HepG2 (cell line): ENCODE measurements at places on chromosomes 5 and 9.

DNA sequence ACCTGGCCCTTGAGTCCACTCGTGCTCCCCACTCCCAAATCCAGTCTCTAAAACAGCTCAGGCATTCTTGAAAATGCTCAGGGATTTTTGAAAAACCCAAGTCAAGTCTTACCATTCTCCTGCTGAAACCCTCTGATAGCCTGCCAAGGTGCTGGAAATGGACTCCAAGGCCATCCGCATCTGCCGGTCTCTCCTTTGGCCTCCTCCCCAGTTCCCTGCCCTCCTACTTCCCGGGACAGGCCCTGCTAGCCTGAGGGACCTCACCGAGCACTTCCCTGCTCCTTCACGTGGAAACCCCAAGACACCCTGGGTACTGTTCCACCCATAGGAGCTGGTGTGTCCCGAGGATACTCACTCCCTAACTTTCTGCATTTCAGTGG, 49.8 kb upstream of the GADD45G start:
- DNase-seq = no peak

DNA sequence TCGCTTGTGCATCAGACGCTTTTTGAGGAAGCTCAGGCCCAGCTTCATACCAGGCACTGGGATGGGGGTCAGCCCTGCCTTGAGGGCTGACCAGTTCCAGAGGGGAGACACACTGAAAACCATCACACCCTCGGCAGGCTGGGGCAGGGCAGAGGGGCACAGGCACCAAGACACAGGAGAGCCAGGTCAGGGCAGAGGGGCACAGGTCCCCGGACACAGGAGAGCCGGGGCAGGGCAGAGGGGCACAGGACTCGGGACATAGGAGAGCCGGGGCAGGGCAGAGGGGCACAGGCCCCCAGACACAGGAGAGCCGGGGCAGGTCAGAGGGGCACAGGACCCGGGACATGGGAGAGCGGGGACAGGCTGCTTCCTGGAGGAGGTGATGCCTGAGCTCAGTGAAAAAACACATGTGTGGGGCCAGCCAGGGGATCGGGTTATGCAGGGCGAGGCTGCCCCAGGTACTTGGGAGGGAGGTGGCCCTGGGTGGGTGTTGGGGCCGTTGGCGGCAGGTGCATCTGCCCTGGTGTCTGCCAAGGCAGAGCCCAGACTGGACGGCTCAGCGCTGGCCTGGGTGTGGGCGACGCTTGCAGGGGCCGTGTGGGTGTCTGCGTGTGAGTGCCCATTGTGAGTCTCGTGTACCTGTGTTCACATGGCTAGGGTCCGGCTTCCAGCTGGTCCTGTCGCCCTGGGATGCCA, 15.1 kb upstream of the SLC2A6 start:
- no peak for DNase-seq

DNA sequence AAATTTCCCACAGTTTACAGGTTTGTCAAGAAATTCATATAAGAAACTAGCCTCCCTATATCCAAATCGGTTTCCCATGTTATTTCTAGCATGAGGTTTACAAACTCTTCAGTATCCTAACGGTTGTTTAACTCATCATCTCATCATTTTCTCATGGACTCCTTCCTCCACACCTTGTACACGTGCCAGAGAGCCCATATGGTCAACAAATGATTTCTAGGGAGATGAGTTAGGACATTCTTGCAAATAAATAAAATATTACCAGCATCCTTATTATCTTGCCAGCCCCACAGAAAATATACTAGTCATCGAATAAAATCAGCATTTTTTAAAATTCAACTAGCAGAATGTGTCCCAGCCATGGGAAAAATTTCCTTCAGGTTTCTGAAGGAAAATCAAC, 285.2 kb downstream of the EBF1 start:
- no peak for DNase-seq

- no peak for DNase-seq
Observed at GRCh38 chr5:165149431-165149830, 1644.0 kb downstream of the MAT2B start.

DNA sequence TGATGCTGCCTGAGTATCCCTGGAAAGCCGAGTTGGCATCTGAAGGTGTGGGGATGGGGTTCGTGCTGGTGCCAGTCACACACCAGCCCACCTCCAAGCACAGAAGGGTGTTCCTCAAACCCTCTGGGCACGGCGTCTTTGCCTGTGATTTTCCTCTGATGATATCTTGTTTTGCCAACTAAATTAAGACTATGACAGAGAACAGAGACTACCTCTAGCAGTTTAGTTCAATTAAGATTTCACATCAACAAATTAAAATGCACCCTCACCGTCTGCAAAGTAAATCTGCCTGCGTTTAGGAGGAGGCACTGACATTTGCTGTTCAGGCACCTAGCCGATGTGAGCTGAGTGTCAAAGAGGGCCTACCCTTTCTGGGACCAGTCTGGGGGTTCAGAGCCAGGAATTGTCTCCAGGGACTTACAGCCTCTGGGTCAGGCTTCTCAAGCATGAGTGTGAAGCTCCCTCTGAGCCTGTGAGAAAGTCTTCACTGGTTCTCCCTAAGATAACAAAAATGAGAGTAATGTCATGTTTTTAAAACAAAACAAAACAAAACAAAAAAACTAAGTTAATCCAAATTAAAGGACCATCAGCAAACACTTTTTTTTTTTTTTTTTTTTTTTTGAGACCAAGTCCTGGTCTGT, 55.4 kb upstream of the CTNNA1 start:
- DNase-seq = no peak

DNA sequence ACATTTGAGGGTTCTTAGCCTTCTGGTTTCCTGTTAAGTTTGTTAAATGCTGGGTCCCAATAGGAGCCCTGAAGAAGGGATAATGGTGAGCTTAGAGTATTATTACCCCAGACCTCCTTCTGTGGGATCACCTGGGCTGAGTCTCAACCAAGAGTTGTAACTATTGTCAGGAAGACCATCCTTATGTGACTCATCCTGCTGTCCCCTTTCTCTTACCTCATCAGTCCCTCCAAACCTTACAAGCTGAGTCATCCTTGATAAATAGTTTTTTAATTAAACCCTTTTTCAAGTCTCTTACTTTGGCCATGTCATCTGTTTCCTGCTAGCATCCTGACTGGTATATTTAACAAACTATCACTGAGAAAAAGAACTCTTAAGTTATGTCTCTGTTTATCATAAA, 502.8 kb downstream of the LRRC70 start:
- DNase-seq = no peak

DNA sequence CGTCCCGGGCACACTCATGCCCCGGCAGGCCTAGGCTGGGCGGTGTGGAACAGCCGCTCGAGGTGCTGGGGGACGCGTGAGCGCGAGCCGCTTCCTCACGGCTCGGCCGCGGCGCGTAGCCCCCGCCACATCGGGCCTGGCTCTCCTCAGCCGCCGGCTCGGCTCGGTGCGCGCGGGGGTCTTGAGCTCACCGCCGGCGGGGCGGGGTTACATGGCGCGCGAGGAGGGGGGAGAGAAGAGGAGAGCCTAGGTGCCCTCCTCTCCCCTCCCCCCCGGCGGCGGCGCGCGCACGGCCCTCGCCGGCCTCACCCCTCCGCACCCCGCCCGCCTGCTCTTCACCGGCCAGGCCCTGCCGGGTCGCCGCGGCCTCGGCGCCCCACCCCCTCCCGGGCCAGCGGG, 7.7 kb downstream of the RANBP6 start:
- peak; percentile 54 for DNase-seq

DNA sequence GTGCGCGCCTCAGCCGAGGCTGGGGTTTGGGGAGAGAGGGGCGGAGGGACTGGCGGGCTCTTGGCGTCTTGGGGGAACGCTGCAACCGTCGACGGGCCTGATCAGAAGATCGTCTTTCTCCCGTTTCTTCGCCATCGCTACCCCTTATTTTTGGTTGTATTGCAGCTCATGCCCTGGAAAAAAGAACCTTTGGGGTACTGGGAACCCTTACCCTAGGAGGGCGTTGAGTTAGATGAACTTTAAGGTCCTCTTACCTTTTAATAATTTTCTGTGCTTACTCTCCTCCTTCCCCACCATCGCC, 719 bp downstream of the PAIP2 start:
- DNase-seq = no peak

DNA sequence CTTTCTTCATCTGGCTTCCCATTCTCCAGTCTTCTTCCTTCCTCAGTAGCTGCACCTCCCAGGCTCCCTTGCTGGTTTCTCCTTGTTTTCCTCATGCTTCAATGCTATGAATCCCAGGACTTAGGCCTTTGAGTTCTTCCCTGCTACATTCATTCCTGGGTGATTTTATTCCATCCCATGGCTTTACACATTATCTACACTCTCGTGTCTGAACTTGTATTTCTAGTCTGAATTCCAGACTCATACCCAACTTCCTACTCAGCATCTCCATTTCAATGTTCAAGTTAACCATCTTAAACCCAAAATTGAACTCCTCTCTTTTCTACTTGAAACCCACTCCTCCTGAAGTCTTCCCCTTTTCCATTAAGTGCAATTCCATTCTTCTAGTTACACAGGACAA, 20.0 kb downstream of the SLC24A2 start:
- DNase-seq = no peak

DNA sequence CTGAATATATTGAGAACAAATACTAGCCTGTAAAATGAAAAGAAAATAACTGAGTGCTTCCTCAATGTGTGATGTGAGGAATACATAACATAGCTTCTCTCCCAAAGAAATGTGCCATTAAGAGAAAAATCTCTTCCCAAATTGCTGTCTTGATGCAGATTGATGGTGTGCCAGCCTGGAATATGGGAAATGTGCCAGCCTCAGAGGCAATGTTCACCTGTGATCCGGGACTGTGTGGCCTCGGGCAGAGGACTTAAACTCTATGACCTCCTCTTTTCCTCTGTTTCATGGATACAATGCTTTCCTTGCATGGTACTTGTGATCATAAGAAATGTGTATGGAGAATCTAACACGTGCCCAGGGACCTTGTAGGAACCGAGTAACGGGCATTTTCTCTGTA, 370.9 kb downstream of the DIRAS2 start:
- DNase-seq = no peak

DNA sequence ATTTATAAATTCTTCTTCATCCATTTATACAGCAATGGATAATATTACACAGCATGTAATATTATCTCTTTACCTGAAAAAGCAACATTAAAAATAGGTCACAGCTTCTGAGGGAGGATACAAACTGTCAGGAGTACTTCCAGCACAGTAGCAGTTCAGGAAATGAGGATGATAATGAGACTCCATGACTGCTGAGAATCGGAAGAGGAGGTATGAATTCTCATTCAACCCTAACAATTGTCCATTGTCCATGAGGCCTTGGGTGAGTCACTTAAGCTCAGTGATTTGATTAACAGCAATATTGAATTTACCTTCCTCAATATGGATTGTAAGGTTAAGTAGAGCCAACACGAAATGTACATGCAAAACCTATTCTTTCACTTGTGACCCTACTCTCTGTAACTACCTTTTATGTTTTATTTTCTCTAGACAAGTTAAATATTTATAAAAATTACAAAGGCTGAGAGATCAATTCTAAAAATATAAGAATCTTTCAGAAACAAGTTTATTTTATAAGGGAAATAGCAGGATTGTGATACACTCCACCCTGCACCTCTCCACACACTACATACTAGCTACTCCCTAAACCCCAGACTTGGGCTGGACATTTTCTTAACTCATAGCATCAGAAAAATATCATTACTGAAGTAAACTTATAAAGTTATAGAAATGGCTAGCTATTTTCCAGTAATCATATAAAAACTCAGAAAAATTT, 159.1 kb upstream of the ACOT12 start:
- no peak for DNase-seq

GRCh38 chr9:77218612-77219011, 41.3 kb downstream of the VPS13A start:
- DNase-seq = no peak

- no peak for DNase-seq
Observed at GRCh38 chr9:88818495-88819201, 172.6 kb upstream of the S1PR3 start.

DNA sequence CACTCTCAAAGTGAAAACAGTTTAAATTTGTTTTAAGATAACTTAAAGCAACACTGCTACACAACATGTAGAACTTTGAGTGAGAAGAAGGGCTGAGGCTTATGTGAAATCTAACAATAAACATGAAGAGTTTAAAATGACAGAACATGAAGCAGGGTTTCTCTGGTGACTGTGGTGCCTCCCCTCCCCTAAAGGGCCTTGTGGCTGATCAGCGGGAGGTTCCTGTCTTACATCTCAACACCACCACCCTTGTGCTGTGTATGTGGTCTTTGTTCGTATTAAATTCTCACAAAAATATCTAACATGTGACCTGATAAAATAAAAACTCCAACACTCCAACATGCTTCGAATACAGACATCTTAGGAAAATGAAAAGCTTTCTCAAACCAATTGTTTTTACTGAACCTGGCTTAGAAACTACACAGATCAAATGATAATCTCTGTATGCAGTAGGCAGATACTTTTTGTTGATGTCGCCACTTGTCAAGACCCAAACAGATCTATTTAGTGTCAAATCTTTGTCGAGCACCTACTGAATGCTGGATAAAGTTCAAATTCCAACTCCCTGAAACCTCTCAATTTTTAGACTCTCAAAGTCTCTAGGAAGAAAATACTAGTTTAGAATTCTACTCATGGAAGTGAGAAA, 9.9 kb upstream of the IQGAP2 start:
- no peak for DNase-seq

DNA sequence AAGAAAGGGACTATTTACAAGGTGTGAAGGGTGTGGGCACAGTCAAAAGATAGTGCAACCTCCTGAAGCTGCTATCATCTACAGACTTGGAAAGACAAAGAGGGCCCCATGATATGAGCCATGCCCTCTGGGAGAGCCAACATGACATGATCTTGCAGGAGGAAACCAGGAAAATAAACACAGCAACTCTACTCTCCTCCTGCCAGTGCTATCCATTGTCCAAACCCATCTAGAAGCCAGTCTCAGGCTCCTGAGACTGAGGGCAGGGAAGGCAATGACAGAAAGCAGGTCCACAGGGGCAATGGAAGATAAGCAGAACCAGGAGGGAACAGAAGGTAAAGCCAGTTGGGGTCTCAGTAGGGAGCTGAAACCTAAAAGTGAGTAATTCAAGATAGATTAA, 37.1 kb downstream of the PLPP1 start:
- no peak for DNase-seq

GRCh38 chr5:158943057-158943456, 156.7 kb downstream of the EBF1 start:
- DNase-seq = peak; percentile 18

- DNase-seq = no peak
Observed at GRCh38 chr9:14702200-14702720, 9.0 kb upstream of the ZDHHC21 start.

GRCh38 chr9:113993838-113994540, 84.1 kb downstream of the AMBP start:
- DNase-seq = no peak

- no peak for DNase-seq
Observed at GRCh38 chr5:132392978-132393825, 23.7 kb downstream of the SLC22A5 start.
